ENCODE measurements at places on chromosomes 11 and 22. TPM values are rescaled to one million over a fixed set of nuclear protein-coding genes. Genes with fewer than 3 reads are reported as not detected.

DNA sequence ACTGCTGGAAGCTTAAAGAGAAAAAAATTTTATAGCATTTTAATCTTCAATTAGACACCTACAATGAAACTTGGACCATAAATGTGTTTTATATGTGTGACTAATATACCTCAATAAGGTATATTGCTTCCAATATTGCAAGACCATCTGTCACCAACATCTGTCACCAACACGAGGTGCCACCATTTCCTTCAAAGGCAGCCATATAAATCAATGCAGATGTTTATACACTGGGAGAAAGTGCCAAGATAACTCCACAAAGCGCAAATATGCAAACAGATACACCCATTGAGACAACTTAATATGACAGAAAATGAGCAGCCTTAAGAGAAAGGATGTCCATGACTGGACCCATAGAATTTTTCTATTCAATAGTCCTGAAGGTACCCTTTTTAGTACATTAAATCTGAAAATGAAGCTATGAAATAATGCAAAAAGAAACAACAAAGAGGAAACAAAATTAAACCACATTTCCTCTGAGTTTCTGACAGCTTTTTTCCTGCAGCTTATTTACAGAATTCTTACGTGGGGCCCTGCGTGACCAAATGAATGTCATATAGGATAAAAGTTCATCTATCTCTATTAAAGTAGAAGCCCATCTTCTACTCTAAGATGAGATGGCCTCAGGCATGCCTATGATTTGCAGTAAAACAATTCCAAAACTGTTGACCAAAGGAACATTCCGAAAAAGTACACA lies 12.5 kb downstream of the MPZL3 start:
- H3K4me3 ChIP-seq, result peak overlapping the region; percentile 69
- H3K36me3 ChIP-seq, result peaks cover 6% of the 10 kb centered on the region
- DNase-seq, result no peak

GVQW3 gene
- total RNA-seq, result 4.0 TPM

GRCh38 chr11:47078751-47079521 lies 97.7 kb downstream of the ARFGAP2 start:
- H3K4me1 ChIP-seq, result peaks cover 8% of the 10 kb centered on the region
- H3K27me3 ChIP-seq, result no peaks in the 10 kb centered on the region
- no peak for DNase-seq
- no peak overlapping the region for H3K27ac ChIP-seq

DNA sequence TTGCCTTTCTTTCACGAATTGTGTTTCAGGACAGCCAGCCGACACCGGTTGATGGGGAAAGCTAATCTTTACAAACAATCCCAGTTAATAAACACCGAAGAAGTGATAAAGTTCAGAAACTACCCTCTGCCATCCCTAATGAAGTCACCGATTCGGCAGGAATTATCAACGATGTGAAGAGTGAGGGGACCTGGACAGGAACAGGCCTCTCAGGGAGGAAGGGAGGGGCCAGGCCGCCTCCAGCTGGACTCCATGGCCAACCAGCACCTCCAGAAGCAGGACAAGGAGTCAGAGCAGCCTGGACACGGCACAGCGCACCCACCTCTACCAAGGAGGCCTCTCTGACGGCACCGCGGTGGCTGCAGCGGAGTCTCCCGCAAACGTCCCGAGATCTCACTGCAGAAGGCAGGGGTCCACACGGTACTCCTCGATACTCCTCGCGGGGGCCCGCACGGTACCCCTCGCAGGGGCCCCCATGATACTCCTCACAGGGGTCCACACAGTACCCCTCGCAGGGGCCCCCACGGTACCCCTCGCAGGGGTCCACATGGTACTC lies 3.9 kb downstream of the TOLLIP start:
- no peak for DNase-seq
- H3K36me3 ChIP-seq, result peaks cover 2% of the 10 kb centered on the region
- H3K27ac ChIP-seq, result no peak overlapping the region
- no peak overlapping the region for H3K4me3 ChIP-seq
- no peaks in the 10 kb centered on the region for H3K27me3 ChIP-seq
- peaks cover 29% of the 10 kb centered on the region for H3K4me1 ChIP-seq

EXPH5 gene
- total RNA-seq, result 0.90 TPM

DNA sequence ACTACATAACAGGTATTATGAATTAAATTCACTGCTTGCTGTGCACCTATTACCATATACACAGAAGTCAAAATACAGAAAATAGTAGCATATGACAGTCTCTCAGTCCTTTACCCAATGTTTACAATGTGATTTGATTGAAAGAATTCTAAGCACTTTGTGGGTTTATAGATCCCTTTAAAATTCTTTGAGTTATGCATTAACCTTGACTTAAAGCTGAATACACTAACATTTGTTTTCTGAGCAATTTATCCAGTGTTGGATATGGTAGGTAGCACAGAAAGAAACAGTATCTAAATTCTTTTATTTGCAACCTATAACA lies 230.8 kb upstream of the DDI1 start:
- H3K36me3 ChIP-seq, result no peaks in the 10 kb centered on the region
- no peak overlapping the region for H3K4me3 ChIP-seq
- no peak for DNase-seq
- peaks cover under 1% of the 10 kb centered on the region for H3K4me1 ChIP-seq
- peaks cover 7% of the 10 kb centered on the region for H3K27me3 ChIP-seq
- H3K27ac ChIP-seq, result no peak overlapping the region

DNA sequence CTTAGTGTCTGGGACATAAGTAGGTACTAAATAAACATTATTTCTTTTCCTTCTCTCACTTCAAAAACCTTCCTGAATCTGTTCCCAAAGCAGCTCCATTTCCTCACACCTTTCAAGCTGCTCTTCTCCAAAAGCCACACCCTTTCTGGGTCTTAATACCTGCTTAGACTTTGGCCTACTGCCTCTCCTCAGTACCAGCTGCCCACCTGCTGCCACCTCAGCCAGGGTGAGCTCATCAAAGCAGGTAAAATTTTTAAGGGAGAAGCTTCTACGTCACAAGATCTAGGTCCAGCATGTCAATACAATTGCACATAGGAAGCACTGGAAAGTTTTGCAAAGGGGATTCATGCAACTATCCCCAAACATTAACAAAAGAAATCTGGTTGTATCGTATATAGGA lies 108.4 kb downstream of the RPL27A start:
- peaks cover 6% of the 10 kb centered on the region for H3K27me3 ChIP-seq
- no peak overlapping the region for H3K4me3 ChIP-seq
- H3K36me3 ChIP-seq, result no peaks in the 10 kb centered on the region
- no peak overlapping the region for H3K27ac ChIP-seq

GRCh38 chr11:61489833-61490721 lies 18.5 kb upstream of the LRRC10B start:
- no peak overlapping the region for H3K4me3 ChIP-seq
- H3K36me3 ChIP-seq, result no peaks in the 10 kb centered on the region
- H3K27me3 ChIP-seq, result no peaks in the 10 kb centered on the region
- H3K4me1 ChIP-seq, result no peaks in the 10 kb centered on the region

DNA sequence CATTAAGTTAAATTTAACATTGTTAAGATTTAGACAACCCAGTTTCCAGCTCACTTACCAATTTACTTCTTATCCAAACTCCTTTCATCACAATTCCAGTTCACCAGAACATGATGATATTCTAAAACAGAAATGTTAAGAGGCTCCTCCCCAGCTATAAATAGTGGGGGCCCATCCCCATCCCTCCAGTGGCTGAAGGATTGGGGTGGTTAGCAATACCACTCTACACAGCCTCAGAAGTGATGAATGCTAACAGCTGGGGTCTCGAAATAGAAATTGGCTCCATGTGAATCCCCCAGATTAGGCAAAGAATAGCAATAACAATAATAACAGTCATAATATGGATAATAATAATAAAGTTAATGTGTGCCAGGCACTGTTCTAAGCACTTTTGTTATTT lies 97.9 kb upstream of the NCAM1 start:
- H3K4me1 ChIP-seq, result no peaks in the 10 kb centered on the region
- H3K27ac ChIP-seq, result no peak overlapping the region
- no peaks in the 10 kb centered on the region for H3K27me3 ChIP-seq
- no peak overlapping the region for H3K4me3 ChIP-seq
- no peak for DNase-seq

DNA sequence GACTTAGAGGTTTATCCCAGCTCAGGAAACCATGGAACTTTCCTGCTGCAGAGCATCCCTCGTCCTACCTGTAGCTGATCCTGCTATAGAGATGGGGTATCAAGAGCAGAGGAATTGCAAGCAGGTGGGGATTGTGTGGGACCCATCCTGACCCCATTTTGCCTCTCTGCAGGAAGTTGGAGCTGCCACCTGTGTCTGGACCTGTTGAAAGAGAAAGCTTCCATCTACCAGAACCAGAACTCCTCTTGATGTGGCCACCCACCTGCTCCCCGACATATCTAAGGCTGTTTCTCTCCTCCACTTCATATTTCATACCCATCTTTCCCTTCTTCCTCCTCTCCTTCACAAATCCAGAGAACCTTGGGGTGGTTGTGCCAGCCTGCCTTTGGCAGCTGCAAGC lies 3.0 kb upstream of the TIGD3 start:
- no peak overlapping the region for H3K4me3 ChIP-seq
- no peaks in the 10 kb centered on the region for H3K27me3 ChIP-seq
- H3K36me3 ChIP-seq, result peaks cover 14% of the 10 kb centered on the region
- peaks cover 18% of the 10 kb centered on the region for H3K4me1 ChIP-seq
- no peak for DNase-seq
- peak overlapping the region; percentile 5 for H3K27ac ChIP-seq

GRCh38 chr11:28833169-28833568 lies 725.0 kb downstream of the METTL15 start:
- H3K27ac ChIP-seq, result no peak overlapping the region
- no peak for DNase-seq
- H3K27me3 ChIP-seq, result no peaks in the 10 kb centered on the region
- no peaks in the 10 kb centered on the region for H3K36me3 ChIP-seq
- no peak overlapping the region for H3K4me3 ChIP-seq
- no peaks in the 10 kb centered on the region for H3K4me1 ChIP-seq

OR10A2 gene
- not detected for total RNA-seq

DNA sequence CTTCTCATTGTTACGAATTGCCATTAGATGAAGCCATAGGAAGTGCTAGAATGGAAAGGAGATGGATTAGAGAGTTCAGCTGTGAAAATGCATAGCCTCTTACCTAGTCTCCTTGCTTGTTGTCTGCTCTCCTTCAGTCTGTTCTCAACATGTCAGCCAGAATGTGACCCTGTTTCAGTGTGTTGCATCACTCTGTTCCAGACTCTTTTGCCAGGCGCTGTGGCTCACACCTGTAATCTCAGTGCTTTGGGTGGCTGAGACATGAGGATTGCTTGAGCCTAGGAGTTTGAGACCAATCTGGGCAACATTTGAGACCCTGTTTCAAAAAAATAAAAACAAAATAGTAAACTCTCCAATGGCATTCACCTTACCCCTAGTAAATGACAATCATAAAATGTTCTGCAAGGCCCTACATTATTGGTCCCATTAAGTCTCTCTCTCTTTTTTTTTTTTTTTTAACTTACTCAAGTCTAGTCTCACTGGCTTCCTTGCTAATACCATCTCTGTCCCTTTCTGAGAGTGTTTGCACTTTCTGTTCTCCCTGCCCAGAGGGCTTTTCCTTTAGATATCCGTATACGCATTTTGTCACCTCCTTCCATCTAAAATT lies 39.4 kb downstream of the CYP2R1 start:
- peaks cover 6% of the 10 kb centered on the region for H3K4me1 ChIP-seq
- H3K36me3 ChIP-seq, result peaks cover 4% of the 10 kb centered on the region

OTOG gene
- total RNA-seq, result not detected

GRCh38 chr11:95659088-95659487 lies 130.5 kb downstream of the FAM76B start:
- DNase-seq, result no peak
- no peak overlapping the region for H3K27ac ChIP-seq
- H3K4me1 ChIP-seq, result no peaks in the 10 kb centered on the region
- H3K36me3 ChIP-seq, result no peaks in the 10 kb centered on the region

DNA sequence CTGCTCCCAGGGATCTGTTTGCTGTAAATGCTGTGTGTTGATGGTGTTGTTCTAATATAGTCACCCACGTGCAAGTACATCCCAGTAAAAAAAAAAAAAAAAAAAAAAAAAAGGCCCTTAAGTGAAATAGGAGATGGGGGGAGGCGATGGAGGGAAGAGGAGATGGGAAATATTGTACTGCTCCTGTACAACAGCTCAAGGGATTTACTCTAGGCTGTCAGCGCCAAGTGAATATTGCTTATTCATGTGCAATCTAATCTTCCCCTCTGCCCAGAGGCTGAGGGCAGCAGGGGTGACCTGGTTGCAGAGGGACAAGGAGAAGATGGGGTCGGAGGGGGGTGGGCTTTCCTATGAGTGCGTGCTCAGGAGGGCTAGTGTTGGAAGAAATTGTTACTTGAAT lies 206.2 kb upstream of the CADM1 start:
- peaks cover 20% of the 10 kb centered on the region for H3K27me3 ChIP-seq
- H3K4me3 ChIP-seq, result no peak overlapping the region
- no peaks in the 10 kb centered on the region for H3K36me3 ChIP-seq
- no peaks in the 10 kb centered on the region for H3K4me1 ChIP-seq

DNA sequence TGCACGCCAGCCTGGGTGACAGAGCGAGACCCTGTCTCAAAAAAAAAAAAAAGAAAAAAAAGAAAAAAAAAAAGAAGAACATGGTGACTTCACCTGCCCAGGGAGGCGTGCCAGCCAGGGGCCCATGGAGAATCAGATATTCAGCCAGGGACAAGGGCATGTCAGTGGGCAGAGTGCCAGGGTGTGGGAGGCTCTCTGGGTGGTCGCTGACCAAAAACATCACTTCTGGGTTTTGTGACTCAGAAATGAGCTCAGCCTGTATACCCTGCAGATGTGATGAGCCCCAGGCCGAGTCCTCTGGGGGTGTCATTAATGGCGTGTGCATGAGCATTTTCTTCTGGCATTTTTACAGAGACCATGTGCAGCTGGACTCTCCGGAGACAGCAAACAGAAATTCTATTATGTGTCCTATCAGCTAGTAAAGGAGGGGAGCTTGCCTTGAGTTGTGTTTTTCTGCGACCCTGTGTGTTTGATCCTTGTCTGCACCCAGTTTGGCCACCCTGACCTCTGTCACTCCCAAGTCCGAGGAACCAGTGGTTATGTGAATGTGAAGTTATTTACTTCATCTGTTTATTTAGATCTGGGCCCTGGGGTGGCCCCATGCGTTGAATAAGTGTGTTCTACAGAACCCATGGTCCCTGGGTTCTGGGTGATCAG lies 53.6 kb downstream of the BCR start:
- DNase-seq, result no peak
- no peaks in the 10 kb centered on the region for H3K27me3 ChIP-seq
- peaks cover 13% of the 10 kb centered on the region for H3K36me3 ChIP-seq

DNA sequence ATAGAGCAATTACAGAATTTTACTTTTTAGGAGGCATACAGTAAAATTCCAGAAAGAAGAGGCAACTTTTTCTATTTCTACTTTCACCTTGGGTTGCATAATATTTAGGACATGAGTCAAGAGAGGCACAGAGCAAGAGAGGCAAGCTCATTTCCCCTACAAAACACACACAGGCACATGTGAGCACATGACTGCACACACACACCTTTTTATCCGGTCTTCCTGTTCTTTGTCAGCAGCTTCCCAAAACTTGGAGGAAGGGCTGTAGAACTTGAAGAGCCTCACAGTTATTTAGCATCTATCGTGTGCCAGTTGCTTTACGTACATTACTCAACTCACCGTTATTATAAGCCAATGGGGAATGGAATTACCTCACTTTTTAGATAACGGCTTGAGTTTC lies 37.8 kb upstream of the CCDC179 start:
- H3K36me3 ChIP-seq, result no peaks in the 10 kb centered on the region
- H3K27ac ChIP-seq, result no peak overlapping the region
- no peak overlapping the region for H3K4me3 ChIP-seq
- H3K27me3 ChIP-seq, result no peaks in the 10 kb centered on the region

GRCh38 chr11:93974759-93975158 lies 46.4 kb upstream of the HEPHL1 start:
- no peak for DNase-seq
- H3K27ac ChIP-seq, result no peak overlapping the region
- H3K4me1 ChIP-seq, result no peaks in the 10 kb centered on the region
- peaks cover 21% of the 10 kb centered on the region for H3K27me3 ChIP-seq
- no peak overlapping the region for H3K4me3 ChIP-seq

- no peak overlapping the region for H3K4me3 ChIP-seq
- no peak for DNase-seq
- no peaks in the 10 kb centered on the region for H3K36me3 ChIP-seq
- H3K27ac ChIP-seq, result no peak overlapping the region
These were observed 263.3 kb upstream of the PLET1 start for GRCh38 chr11:112523951-112524350.
